ENCODE measurements at places on chromosomes 7 and 10.

- DNase-seq: no peak
These were observed 690.3 kb upstream of the FOXK1 start for GRCh38 chr7:3991731-3992231.

GRCh38 chr7:95517870-95518269 is 32.1 kb downstream of the ASB4 start:
- no peak for DNase-seq

DNA sequence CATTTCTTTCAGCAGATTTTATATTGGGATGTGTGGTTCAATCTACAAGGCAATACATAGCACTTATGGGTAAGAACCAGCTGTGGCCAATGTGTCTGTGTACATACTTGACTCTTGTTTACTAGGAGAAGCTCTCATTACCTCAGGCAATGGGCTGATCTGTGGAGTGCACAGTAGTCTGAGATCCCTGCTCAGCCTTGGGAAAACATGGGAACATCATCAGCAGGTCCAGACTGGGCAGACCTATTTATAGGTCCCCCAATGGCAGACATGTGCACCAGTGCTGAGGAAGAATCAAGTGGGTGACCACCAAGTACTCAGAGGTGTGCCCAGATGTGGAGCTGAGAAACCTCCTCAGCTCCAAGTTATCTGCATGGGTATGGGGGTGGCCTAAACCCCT is 349.7 kb downstream of the KIF20B start:
- DNase-seq: no peak

DNA sequence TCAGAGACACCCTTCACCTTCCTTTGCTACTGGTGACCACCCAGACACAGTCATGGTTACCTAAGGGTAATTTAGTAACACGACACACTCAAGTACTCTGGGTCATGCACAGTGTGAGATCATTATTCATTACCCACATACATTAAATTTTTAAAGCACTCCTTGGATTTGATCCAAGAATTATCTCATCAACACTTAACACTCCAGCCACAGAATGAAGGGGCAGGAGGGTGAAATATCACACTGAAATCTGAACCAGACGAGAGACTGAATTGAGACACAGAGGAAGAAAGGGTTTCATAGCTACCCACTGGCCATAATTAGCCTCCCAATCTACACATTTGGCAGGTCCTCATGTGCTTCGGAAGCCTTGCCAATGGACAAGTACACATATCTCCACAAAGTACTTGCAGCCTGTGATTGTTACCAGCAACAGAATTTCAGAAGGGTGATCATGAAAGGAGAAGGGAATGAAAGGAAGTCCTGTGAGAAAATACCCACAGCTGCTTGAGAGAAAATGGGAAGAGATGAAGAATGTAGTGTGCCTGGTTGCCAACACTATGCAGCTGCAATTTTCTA is 189.3 kb downstream of the POLR1F start:
- DNase-seq: no peak

DNA sequence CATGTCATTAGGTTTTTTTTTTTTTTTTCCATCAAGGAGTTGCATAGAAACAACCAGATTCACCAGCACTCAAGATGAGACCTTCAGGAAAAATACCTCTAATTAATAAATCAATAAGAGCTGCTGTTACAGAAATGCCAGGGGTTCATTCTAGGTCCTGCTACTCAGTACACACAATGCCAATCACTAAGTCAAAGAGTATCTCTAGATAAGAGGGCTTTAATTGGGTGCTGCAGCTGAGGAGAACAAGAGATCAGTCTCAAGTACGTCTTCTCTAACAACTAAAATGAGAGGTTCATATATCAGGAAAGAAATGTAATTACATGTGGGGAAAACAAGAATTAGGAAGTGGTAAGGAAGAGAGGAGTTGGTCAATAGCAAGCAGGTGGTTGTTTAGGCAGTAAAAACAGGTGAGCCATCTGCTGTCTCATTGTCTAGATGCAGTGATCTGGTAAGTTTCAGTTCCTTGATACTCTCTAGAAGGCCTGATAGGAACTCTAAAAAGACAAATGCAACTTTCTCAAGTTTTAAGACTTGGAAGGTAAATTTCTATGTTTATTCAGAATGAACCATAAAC is 272.9 kb upstream of the ZWINT start:
- DNase-seq: no peak

DNA sequence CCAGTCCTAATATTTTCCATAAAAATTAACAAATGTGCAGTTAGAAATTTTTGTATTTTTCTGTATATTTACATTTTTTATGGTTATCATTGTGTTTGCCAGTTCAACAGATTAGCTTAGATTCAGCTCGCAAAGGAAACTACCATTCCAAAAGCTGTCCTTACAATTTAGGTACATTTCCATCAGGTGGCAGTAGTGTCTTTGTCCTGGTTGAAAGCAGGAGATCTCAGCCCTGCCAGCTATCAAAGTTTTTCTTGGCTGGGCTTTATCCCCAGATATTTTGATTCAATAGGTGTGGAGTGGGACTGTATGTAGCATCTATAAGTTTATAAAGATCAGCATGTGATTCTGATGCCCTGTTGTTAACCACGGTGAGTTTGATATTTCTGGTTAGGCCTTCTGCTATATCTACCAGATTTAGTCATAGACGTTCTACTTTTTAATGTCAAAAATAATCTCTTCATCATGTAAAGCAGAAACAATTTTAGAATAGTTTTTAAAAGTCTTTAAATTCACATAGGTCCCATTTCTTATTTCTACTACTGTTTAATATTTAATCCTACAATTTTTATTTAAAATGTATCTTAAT is 15.5 kb upstream of the ICA1 start:
- DNase-seq: no peak

- no peak for DNase-seq
These were observed 50.9 kb downstream of the SGCE start for GRCh38 chr7:94605031-94605430.

GRCh38 chr10:49307921-49308320 is 9.0 kb downstream of the C10orf71 start:
- no peak for DNase-seq

DNA sequence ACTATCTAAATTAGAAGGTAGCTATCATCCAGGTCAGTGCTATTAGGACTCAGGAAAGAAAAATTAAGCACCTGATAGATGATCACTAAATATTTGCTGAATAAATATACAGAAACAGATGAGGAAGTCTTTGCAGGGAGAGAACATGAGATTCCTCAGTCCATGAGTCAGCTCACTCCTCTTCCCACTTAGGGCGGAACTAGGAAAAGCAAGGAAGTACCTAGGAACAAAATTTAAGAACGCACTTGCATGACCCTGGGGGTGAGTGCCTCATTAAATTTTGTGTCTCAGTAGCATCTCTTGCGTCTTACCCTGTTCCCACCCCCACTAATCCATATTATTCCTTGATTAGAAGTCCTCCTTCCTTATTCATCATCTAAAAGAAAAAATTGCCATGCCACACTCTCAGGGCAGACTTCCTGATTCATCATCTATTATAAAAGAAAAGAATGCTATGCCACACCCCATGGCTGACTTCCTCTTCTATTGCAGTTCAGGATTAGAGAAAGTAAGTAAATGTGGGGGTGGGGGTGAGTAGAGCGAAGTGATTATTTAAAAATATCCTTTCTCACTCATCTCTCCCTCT is 208.8 kb downstream of the THSD7A start:
- DNase-seq: no peak

- DNase-seq: no peak
These were observed 100.7 kb upstream of the DKK1 start for GRCh38 chr10:52213321-52213752.

DNA sequence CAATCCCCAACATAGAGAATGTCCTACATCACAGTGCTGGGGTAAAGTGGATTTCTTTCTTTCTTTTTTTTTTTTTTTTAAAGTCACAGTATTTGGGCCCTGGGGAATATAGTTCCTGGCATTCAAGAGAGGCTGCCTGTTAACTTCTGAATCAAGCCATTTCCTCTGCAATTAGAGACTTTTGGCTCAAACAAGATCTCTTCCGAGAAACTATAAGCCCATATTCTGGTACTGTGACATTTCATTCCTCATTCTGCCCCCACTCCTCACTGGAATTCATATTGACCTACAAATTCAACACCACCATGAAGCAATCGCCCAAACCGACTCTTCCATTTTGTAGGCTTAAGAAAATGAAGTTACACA is 187.4 kb downstream of the PHTF2 start:
- no peak for DNase-seq

DNA sequence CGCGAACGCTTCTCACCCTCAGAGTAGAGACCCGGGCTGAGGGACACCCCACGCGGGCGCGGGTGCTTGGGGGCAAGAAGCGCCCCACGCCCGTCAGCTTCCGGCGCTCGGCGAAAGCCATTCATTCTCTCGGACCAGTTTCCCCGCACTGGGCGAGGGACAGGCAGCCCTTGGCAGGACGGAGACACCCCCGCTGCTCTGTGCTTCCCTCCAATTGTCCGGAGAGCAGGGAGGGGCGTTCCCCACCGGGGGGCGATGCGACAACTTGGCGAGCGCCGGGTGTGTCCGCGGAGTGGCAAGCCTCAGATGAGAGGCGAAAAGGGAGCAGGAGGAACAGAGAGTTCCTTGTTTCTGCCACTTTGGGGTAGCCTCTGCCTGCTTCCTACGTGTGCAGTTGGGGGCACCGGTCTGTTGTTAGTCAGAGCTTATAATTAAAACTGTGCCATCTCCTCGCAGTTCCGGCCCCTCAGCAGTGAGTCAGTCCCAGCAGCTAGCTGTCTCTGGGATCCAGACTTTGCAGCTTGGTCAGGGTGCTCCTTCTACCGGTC is 1.7 kb downstream of the GPR158 start:
- DNase-seq: no peak

DNA sequence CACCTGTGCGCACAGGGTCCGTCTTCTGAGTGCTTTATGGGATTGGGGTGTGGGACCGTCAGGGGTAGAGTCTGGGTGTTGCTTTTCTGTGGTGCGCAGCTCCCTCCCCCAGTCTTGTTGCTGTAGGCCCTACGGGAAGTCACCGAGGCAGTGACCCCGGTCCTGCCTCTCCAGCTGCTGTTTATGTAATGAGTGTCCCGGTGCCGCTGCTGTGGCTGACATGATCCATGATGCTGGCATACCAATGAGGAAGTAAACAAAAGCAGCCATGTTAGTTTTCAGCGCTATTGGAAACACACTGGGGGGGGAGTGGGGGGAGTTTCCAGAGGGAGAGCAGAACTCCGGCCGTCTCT is 1.1 kb downstream of the TRIM8 start:
- DNase-seq: peak; percentile 52

DNA sequence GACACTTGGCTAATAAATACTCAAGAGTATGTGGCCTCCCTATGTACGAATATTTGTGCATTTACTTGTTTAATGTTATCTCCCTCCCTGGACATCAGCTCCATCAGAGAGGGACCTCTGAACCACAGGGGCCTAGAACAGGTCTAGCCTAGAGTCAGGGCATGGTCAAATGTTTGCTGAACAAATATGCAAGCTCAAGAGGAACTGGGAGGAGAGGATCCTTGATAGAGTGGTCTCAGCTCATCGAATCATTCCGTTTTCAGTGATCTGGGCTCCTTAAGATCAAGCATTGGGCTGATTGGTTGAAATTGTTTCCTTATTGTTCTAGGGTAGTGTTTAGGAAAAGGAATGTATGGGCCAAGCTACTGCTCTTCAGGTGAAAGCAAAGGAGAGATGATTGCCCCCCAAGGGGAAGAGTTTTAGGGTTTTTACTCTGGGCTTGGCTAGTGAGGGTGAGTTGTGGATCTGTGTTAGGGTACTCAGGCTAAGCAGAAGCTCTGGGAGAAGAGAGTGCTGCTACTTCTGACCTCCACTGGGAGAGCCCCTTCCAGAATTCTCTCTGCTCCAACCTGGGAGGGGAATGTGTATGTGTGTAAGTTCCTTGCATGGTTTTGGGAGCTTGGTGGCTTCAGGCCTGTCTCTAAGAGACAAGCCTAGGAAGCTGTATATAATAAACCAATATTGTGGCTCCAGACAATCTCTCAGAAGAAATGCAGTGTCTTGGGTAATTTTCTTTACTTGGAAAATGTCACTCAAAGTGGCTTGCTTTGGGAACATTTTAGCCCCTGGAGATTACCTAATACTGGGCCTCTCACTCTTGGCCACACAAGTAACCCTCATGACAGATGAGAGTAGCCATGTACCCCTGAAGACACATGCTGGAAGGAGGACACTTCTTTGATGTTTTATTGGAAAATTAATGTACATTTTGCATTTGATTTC is 110.0 kb downstream of the EMX2 start:
- peak; percentile 23 for DNase-seq

GRCh38 chr7:41617987-41618386 is 84.9 kb downstream of the INHBA start:
- DNase-seq: no peak

DNA sequence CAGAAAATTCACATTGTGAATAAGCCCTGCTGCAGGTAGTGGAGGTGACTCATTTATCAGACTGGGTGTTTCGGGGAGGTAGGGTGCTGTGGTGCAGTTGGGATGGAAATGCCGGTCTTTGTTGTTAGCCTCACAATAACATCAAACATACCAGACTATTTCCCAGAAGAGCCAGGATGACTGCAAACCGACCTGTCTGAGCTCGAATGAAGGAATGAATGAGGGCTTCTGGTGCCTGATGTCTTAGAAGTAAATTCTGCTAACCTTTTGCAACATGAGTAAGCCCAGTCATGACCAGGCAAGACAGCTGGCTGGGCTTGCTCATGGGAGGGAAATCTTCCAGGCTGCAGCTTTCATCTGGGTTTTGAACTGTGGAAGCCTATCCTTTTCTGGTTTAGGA is 2.4 kb upstream of the VDAC2 start:
- DNase-seq: peak; percentile 12

DNA sequence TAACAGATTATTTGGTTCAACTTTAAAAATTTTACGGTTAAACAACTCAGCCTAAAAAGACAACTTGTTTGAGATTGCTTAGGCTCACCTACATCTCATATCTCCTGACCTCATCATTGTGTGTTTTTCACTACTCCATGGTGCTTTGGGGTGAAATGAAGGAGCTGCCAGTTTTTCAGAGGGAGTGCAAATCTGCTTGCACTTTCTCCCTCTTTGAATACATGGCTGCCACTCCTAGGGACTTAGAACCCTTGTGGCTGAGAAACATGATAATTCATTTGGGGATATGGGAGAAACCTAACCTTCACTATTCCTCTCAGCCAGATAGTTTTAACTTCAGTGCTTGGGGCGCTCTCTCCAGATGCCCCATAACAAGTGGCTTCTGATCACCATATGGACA is 2.7 kb downstream of the CCSER2 start:
- DNase-seq: no peak

DNA sequence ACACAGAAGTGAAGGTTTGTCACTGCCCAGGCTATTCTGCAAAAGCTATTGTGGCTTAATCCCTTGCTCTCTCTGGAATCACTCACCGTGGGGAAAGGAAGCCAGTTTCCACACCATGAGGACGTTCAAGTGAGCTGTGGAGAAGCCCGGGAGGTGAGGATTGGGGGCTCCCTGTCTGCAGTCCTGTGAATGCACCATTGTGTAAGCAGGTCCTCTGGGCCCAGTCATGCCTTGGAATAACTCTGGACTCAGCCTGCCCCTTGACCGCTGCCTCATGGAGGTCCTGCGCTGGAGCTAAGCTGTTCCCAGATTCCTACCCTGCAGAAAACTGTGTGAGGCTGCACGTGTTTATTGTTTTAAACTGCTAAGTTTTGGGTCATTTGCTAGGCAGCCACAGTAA is 33.5 kb downstream of the LYZL2 start:
- no peak for DNase-seq

All from activated CD4-positive, alpha-beta T cell treated with anti-CD3 and anti-CD28 coated beads, Interleukin-2, Interleukin-6, amounts not matched to agents 100 ng/mL and 50 ng/mL, durations not matched to agents 16 hours and 8 hours (primary cell).